ENCODE measurements at places on chromosomes 16 and 17.

- DNase-seq = no peak
Observed at GRCh38 chr16:49849754-49850108, 6.2 kb downstream of the ZNF423 start.

DNA sequence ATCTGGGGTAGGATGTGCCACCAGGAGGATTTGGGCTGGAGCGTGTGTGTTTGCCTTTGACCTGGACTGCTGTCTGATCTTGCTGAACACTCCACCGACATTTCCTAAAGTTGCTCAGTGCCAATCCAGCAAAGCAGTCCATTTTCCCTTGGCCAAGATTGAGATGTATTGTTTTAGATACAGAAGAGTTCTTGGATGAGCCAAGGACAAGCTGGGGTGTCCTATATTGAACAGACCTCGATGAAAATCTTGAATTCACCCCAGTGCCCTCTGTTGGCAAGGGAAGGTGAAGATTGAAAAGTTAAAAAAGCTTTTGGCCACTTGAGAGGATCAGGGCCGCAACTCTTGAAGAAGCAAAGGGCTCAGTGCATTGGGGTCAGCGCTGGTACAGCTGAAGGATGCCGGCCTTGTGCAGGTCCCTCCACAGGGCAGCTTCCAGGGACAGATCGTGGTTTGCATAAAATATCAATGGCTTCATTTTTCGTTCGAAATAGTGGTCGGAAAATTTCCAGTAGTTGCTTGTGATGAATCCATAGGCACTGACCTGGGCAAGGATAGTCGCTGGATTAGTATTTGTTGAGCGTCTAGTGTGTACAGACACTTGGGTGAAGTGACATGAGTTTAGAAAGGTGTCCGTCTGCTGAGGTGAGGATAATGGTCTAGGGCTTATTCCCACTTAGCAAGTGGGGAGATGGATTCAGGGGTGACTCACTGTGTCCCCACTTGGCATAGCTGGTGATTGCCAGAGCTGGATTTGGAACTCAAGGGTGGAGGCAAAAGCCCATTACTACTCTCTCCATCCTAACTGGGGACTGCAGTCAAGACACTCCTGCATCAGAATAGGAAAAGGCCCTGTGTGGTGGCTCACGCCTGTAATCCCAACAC is 19.7 kb downstream of the ST6GALNAC2 start:
- DNase-seq = no peak

GRCh38 chr16:88773812-88774291 is 11.2 kb downstream of the PIEZO1 start:
- DNase-seq = peak; percentile 90

DNA sequence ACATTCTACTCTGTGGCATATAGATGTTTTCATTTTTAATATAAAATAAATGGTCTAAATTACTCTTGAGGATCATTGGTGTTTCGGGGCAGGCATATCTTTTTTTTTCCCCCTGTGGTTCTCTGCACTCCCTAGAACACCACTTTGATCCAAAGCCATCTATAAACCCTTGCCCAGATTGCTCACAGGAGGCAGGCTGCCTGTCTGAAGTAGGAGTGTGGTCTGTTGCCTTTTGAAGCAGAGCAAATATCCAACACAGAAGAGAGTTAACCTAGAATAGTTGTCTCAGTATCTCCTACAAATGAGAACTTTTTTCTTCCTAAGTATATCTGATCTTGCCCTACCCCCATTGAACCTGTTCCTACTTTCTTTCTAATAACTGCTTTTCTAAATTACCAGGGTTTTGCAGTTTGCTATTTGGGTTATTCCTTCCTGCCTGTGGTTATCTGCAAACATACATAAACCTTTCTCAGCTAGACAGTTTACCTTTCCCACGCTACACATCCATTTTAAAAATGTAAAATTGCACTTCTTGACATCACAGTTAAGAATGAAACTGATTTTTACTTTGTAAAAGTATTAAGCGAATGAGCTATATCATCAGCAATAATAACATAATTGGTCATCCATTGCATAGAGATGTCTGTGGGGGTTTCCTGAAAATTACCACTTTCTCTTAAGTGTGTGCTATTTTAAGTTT is 4.7 kb upstream of the CMTM1 start:
- DNase-seq = no peak

GRCh38 chr17:3033741-3034577 is 29.4 kb downstream of the OR1D5 start:
- no peak for DNase-seq

DNA sequence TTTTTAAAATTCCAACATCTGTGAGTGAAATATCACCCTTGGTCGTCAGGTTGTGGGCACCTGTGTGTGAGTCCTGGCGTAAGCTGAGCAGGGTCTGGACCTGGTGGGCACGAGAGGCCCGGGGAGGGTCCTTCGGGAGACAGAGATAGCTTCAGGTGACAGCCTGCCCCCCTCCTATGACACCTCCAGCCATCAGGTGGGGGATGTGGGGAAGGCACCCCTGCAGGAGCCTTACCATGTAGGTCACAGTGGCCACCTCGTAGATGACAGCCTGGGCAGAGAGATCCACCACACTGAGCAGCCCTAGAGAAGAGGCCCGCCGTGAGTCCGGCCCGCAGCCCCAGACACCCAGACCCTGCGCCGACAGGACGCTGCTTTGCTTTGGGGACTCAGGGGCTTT is 11.2 kb downstream of the SLC47A2 start:
- no peak for DNase-seq

GRCh38 chr17:74351552-74352210 is 10.0 kb downstream of the BTBD17 start:
- DNase-seq = no peak
